Frontal cortex (tissue), 4 donors: ENCODE measurements at places on chromosomes 11 and 22. TPM values are rescaled to one million over a fixed set of nuclear protein-coding genes. Genes with fewer than 3 reads are reported as not detected.

Gene RBX1
- total RNA-seq, result 96.2 TPM

Gene IL18
- total RNA-seq, result 0.82 TPM

Gene RAG2
- total RNA-seq, result not detected

Gene KLHL35
- total RNA-seq, result 28.5 TPM

Gene SLC22A9
- total RNA-seq, result not detected

Gene MYOD1
- not detected for total RNA-seq

Gene MRTFA
- 24.9 TPM for total RNA-seq

Gene TP53I11
- total RNA-seq, result 20.4 TPM

Gene NAALADL1
- 4.1 TPM for total RNA-seq

Gene ROM1
- 1.2 TPM for total RNA-seq

Gene MS4A15
- total RNA-seq, result not detected

Gene MIOX
- not detected for total RNA-seq

Gene IL17REL
- under 0.01 TPM for total RNA-seq

Gene TRIM49
- under 0.01 TPM for total RNA-seq

Gene C11orf52
- not detected for total RNA-seq
